ENCODE measurements at places on chromosomes 1 and 21.

DNA sequence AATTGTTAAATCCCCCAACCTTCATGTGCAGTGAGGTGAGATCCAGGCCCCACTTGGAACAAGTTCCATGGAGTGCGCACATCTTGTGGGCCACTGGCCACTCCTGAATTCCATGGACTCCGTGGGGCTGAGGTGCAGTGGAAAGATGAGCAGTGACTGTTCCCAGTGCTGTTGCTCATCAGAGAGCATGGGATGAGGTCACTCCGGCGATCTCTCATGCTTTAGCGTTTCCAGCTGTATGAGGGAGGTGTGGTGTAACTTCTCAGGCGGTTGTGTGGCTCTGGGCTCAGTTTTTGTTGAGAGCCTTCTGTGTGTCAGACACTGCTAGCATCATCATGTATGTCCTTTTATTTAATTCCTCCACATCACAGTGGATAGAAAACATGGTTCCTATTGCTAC lies 96.2 kb downstream of the GALNT2 start:
- no peak for DNase-seq

GRCh38 chr21:43859747-43860214 lies 5.2 kb upstream of the AGPAT3 start:
- no peak for DNase-seq

GRCh38 chr1:54867717-54868057 lies 19.3 kb downstream of the DHCR24 start:
- no peak for DNase-seq

DNA sequence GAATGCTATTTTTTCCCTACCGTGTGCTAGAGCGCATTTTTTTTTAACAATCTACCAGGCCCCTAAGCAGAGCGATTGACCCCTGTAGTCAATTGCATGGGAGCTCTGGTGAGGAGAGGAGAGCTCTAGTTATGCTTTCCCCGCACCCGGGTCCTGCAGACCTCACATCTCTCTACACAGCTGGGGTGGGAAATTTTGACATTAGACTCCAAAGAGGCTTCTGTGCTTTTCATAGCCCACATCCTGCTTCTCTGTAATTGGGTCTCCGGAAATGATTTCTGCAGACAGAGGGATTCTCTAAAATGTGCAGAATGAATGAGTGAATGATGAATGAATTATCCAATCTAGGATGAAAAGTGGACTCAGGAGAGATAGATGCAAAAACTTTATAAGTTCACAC lies 41.5 kb upstream of the DUSP10 start:
- no peak for DNase-seq

GRCh38 chr21:32240851-32241687 lies 37.8 kb downstream of the MIS18A start:
- DNase-seq = no peak

DNA sequence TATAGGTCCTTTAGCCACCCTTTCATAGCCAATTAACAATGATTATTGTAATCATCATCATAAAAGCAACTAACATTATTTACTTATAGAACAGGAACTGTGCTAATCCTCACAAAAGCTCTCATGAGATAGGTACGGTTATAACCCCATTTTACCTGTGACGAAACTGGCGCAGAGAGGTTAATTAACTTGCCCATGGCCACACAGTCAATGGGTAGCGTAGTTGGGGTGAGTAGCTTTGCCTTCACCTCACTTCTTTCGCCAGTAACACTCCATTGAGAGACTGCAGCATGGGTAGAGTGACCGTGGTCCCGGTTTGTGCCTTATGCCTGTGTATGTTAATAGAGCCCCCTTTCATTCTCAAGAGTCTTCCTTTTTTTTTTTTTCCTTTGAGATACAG lies 10.3 kb downstream of the NIPAL3 start:
- DNase-seq = no peak

- DNase-seq = no peak
Observed at GRCh38 chr1:177566495-177566894, 395.7 kb downstream of the BRINP2 start.

DNA sequence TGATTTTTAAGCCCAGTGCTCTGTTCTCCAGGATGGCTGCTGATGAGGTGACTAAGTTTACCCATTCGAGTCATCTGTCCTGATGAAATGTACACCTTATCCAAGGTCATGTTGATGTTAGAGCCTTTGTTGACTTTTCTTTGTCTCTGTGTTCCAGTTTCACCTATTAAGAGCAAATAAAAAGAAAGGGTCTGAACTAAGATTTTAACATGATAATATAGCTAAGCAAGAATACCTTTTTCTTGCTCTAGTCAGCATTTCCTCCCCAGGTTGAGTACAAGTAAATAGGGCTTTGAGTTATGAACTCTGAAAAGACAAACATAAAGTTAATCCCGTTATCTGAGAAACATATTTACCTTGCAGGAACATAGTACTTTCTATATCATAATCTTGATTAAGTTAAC lies 52.1 kb upstream of the GPR88 start:
- no peak for DNase-seq

- DNase-seq = no peak
Observed at GRCh38 chr1:186550832-186551231, 89.9 kb upstream of the PDC start.

GRCh38 chr1:8004803-8005573 lies 21.1 kb downstream of the ERRFI1 start:
- DNase-seq = no peak

- DNase-seq = no peak
Observed at GRCh38 chr1:97159342-97159741, 437.8 kb downstream of the PTBP2 start.

GRCh38 chr1:155083052-155083541 lies 4.5 kb downstream of the EFNA3 start:
- DNase-seq = no peak

All from stimulated activated CD8-positive, alpha-beta memory T cell treated with anti-CD3 and anti-CD28 coated beads, Interleukin-4, amount 100 ng/mL, for 24 hours (primary cell).